Peyer's patch (tissue), 4 donors: ENCODE measurements at places on chromosomes 6 and 20. TPM values are rescaled to one million over a fixed set of nuclear protein-coding genes. Genes with fewer than 3 reads are reported as not detected.

The RAB32 gene
- 18.0 TPM for total RNA-seq

DNA sequence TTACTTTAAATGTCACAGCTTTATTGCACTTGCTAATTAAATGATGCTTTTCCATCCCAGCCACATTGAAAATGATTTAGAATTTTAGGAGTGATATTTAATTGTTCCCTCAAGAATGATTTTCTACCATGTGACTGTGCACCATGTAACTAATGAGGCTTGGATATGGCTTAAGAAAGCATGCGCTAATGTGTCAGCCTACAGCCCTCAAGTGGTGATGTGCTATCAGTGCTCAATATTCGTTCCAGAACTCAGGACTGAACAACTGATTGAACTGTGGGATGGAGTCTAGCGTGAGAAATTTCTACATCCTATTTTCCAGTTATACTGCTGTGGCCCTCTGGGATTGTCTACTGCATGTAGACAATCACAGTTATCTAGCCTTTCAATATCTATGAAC is 71.5 kb downstream of the PKIB start:
- no peak for DNase-seq

DNA sequence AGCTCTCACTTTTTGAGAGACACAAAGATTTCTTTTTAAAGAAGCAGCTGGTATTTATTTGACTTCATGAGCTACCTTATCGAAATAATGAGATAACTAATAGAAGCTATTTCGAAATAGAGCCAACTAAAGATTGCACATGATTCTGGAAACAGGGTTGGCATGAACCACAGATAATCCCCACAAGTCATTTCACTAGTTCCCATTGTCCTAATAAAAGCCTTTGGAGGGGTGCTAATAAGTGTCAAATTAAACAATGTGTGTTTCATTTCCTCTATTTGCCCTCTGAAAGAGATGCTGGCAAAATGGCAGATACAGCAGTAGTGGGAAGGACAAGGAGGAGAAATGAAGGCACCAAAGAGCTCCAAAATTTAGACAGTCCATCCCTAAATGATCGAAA is 78.6 kb upstream of the RIPOR2 start:
- DNase-seq = no peak

- no peak for DNase-seq
These were observed 119.8 kb upstream of the QKI start for GRCh38 chr6:163294734-163295133.

- no peak for DNase-seq
These were observed 258.4 kb downstream of the HDGFL1 start for GRCh38 chr6:22827760-22828159.
